ENCODE measurements at places on chromosomes 7 and 10.

GRCh38 chr10:59895629-59896116 is 10.7 kb downstream of the CCDC6 start:
- DNase-seq = no peak

- no peak for DNase-seq
These were observed 83.6 kb downstream of the TMEM106B start for GRCh38 chr7:12294701-12295100.

- no peak for DNase-seq
These were observed 4.6 kb downstream of the HMX3 start for GRCh38 chr10:123140164-123140982.

DNA sequence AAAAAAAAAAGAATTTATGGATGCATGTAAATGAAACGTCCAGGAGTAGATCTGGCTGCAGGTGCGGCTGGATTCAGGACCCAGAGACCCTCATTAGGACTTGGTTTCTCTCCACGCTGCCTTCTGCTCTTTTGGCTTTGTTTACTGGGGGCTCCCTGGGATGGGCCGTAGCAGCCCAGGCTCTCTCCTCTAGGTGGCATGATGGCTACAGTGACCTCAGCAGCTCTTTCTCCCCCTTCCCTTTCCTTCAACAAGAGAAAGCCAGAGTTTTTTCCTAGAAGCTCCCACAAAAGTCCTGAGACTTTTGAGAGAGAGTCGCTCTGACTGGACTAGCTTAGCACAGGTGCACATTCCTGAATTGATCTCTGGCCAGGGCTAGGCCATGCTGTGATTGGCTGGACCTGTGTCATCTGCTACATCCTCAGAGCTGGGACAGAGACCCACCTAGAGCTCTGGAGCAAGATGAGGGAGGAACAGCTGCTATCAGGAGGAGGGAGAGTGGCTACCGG is 67.8 kb upstream of the PDCD4 start:
- DNase-seq = no peak

DNA sequence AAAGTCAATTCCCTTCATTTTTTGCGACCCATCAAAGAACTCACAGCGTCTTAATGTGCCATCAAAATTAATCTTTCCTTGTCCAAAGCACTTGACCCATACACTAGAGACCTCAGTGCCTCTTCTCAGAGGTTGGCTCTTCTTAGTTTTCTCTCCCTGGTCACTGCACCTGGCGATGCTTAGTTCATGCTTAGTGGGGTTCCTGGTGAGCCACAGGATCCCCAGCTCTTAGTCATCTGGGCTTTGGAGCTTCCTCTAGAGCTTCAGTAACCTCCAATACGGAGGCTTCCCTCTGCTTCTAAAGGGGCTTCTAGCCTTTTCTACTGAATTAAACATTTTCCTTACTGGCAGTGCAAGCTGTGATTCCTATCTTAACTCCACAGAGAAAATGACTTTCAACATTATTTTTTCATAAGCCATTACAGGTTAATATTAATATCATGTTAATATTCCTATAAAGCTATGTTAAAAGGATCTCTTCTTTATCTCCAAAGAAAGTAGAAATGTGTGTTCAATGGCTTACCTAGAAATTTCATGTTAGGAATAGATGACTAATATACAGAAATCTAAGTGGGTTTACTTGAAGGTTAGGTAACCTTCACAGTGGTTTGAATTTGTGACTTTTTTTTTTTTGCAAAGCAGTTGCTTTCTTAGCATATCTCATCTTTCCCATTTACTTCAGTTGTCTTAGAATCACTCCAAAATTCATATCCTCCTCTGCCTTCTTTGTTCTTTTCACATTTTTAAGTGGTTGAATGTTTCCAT is 295.2 kb downstream of the CAMK1D start:
- DNase-seq = no peak

GRCh38 chr10:44935201-44935965 is 24.2 kb upstream of the RASSF4 start:
- DNase-seq = no peak

DNA sequence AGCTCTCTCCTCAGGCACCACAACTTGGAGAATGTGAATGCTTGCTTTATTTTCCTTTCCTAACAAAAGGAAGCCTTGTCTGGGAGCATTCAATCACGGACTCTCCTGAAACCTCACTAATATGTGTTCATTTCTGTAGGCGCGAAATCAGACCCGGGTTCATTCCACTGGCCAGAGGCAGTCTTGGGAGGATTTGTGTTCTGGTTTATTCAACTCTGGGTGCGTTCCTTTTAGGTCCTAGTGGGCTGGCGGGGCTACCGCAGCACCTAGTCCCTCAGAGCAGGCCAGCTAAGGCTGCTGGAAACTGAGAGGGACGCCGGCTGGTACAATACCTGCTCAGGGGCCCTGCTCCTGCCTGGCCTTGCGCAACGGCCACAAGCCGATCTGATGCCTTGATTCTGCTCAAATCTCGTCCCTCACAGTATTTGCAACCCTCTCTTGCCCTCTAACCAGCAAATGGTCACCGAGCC is 7.5 kb downstream of the HOXA4 start:
- no peak for DNase-seq

DNA sequence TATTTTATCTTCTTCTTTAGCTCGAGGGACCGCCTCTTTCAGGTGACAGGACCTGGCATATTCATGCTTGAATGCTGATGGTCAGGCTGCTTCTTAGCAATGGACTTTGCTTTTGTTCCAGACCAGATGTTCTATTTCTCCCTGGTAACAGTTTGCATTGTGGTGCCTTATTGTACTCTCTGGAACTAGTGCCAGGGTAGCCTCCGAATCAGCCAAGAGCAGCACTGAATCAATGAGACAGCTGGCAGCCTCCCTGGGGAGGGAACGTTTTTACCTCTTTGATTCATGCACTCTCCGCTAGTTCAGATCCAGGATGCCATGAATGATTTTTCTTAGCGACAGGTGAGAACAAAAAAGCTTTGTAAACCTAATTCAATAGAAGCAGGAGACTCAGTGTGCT is 54.1 kb upstream of the NXPH1 start:
- no peak for DNase-seq

GRCh38 chr10:117216028-117216427 is 18.7 kb downstream of the KCNK18 start:
- no peak for DNase-seq

- no peak for DNase-seq
These were observed 398.8 kb upstream of the KLF6 start for GRCh38 chr10:4183761-4184261.

- no peak for DNase-seq
These were observed 80.0 kb downstream of the COBL start for GRCh38 chr7:51236470-51237132.

DNA sequence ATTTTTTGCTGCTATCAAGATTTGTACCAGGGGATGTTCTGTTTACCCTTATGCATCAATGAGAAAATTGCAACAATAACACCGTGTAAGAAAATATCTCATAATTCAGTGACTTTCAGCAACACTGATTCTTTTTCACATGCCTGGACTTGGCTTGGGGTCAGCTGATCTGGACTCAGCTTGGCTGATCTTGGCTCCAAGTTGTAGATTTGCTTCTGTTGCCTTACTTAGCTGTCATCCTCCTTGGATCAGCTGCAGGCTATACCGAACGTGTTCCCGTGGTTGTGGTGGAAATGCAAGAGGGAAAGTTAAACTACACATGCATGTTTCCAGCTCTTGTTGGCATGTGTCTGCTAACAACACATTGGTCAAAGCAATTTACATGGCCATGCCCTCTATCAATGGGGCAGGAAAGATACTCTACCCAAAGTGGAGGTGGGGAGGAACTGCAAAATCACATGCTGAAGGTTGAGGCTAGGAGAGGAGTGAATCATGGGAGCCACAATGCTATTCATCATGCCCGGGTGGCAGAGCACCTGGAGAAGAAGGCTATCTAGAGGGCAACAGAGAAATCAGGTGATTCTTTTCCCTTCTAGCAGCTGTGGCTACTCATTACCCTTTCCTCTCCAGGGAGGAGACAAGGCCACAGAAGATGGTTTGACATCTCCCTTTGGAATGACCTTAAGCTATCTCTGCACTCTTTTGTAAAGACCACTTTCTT is 1276.3 kb upstream of the AUTS2 start:
- no peak for DNase-seq

DNA sequence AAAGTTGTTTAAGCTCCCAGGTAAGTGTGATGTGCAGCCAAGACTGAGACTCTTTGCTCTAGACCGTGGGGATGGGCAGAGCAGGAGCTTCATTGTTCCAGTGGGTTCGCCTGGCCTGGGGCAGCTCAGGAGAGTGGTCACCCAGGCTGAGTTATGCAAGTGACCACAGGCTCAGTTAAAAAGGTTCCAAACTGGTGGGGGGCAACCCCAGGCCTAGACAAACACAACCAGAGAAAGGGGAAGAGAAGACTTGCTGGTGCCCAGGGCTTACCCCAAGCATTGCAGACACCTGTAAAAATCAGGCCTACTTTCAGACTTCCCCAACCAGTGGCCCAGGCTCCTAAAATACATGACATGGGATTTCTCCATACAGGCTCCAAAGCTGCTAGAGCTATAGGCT is 21.6 kb downstream of the CREB3L2 start:
- no peak for DNase-seq

- no peak for DNase-seq
These were observed 21.3 kb downstream of the SUN1 start for GRCh38 chr7:853366-854117.

DNA sequence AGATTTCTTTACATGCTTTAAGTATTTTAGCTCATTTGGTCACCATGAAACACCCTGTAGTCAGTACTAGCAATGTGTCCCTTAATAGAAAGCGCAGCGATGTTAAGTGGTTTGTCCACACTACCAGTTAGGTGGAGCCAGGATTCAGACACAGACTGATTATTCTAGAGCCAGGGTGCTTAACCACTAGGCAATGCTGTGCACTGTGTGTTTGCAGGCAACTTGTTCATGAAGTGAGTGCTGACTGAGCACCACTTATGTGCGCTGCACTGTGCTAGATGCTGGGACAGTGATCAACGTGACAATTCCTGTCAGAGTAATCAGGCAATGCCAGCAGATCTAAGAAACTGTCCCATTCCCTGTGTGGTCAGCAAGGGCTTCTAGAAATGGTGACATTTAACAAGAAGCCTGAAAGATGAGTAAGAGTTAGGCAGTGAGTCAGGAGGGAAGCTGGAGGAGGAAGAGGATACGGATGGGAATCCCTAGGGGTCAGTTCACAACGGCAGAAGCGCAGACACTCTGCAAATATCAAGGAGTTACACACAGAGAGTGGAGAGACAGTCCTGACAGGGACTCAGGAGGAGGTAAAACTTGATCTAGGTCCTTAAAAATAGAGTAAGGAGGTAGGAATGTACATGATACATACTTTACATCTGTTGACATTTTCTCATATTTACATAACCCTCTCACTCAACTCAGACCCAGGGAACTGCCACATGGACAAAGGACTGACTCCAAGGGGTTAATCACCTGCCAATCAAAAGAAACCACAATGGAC is 69.7 kb upstream of the EGR2 start:
- DNase-seq = no peak

DNA sequence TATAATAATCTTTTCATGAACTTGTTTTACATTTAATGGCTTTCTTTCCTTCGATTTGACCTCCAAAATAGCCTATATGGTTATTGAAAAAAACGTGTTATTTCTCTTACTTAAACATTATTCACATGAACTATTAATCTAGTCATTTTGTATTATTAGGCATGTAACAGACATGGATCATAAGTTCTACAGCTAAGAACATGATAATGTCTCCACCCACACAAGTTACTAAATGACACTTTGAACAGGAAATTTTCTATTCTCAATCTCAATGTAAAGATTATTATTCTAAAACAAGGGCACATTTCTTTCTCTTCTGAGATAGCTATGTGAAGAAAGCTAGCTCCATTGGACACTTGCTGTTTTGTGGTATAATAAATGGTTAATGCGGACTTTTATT is 10.0 kb downstream of the LAMB4 start:
- DNase-seq = no peak

DNA sequence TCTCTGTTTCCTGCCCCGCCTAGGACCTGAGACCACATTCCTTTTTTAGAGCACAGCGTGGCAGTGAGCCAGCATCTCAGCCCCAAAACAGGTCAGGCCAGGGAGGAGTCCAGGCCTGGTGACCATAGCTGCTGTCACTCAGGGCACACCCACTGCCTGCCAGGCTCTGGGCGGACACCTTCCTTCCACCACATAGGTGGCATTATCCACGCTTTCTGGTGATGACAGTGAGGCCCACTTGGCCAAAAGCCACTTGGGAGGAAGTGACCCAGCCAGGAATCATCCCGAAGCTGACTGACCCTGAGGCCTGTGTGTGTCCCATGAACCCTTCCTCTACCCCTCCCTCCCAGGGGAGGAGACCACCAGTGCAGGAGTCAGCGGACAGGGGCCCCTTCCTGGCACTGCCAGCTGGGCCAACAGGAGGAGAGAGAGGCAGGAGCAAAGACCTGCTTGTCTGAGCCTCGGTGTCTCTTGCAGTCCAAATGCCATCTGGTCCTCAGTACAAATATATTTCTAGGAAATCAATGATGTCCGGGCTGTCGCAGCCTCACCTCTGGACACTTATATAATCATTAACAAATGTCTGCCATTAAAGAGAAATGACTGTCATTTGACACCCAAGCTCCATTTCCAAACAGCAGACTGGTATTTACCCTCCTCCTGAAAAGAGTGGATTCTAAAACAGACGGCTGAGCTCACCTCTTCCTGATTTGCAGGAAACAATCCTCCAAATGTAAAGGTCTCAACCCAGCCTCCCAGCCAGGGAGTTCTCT is 63.0 kb downstream of the ABRAXAS2 start:
- no peak for DNase-seq

- no peak for DNase-seq
These were observed 744.7 kb upstream of the GALNT17 start for GRCh38 chr7:70387217-70387616.

DNA sequence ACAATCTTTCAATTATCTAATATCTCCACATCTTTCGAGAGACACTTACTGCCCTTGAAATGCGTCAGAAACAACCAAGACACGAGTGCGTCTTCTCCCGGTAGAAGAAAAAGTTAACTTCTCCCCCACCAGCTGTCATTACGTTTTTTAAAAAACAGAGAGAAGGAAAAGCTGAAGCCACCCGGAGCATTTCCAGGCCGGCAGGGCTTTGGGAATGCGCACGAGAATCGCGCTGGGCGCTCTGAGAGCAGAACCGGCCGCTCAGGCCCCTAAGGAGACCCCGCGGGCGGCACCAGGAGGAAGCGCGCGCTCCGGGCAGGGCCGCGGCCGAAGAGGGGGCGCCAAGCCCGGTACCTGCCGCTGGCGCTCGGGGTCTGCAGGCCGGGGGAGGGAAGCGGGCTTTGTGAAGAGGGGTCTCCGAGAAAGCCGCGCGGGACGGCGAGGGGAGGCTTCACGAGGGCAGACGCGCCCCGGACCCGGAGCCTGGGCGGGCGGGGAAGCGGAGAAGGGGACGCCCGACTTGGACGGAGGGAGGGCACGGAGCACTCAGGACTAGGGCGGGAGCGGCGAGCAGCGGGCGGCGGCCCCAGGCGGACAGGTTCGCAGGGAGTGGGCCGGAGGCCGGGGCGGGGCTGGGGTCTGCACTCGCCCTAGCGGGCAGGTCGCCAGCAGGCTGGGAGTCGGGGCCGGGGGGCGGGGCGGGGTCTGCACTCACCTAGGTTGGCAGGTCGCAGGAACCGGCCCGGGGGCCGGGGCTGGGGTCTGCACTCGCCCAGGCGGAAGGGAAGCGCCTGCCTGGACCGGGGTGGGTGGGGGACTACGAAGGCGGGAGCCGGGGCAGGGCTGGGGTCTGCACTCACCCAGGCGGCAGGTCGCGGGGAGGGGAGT is 932 bp downstream of the ESYT2 start:
- no peak for DNase-seq
